ENCODE measurements at places on chromosomes 2 and 18.
A peak's percentile ranks its signal among the peaks of the same experiment; 100 is the strongest.

DNA sequence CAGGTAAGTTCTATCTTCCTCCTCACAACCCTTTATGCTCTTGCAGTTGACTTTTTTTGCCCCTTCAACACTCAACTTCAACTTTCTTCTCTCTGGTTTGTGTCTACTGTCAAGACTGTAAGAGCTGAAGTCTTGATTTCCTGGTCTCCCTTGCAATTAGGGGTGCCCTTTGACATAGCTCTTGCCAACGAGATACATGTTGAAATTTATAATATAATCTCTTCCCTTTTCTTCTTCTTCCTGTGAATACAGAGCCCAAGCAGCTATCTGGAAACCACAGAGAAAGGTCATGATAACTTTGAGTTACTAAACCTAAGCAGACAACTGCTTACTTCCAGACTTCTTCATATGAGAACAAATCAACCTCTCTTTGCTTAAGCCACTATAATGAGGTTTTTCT, 163.5 kb downstream of the MC4R start:
- DNase-seq: no peak

DNA sequence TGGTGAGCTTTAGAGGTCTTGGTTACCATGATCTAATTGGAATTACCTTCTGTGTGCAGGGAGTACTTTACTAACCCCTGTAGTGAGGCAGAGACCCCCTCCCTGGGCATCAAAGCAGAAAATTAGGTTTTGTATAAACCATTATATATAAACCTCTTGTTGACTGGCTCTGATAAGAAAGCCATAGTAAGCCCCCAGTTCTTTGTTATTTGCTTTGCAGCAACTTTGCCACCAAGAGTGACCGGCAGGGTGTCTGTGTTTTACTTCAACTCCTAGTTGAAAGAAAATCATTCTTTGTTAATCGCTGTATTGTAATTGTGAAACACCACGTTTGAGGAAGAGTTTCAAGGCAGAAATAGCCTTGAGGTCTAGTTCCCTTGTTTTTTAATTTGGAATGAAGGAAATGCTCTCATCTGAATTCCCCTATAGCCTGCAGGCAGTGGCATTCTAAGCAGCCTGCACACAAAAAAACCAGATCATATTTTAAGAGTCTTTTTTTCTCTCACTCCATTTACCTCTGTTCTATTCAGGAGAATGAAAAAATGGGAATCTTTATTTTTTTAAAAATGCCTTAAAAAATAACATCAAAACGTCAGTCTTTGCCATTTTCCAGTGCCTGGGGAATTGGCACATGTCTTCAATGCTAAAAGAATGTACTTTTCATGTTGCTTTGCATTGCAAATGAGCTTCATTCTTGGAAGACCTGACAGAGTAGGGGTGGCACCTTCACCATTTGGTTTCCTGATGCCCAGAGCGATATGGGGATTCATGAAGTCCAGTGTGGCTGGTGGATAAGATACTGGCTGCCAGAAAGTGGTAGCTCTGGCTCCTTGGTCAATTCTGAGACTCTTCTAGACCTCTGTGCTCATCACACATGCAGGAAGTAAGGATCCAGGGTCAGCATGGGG, 338.1 kb downstream of the SLC4A3 start:
- no peak for DNase-seq

DNA sequence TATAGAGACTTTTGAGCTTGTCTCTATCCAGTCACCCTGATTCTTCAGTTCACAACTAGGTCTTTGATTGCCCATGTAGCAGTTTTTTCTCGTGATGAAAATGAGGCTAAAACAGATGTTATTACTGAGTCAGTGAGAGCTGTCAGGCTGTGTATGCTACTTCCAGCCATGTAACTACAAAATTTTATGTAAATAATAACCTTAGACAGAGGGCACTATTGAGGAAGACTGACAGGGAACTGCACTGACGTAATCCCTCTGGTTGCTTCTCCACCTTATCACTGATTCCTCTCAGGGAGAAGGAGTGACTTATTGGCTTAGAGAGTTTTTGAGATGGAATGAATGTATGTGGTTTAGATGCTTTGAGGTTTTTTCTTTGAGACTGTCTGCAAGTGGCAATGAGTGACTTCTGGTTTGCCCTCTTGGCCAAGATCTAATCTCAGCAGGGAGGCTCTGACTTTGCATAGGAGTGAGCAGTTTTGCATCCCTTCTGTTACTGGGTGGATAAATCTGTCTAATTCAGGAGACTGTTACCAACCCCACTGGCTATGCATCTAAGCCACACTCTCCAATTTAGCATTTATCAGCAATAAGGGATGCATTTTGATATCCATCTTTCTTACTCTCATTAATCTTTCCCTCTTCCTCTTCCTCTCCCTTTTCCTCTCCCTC, 555.2 kb upstream of the FANCL start:
- no peak for DNase-seq

GRCh38 chr2:105545730-105546627, 147.1 kb upstream of the FHL2 start:
- DNase-seq: peak; percentile 55

GRCh38 chr18:49733321-49733720, 80.0 kb downstream of the ACAA2 start:
- DNase-seq: no peak

DNA sequence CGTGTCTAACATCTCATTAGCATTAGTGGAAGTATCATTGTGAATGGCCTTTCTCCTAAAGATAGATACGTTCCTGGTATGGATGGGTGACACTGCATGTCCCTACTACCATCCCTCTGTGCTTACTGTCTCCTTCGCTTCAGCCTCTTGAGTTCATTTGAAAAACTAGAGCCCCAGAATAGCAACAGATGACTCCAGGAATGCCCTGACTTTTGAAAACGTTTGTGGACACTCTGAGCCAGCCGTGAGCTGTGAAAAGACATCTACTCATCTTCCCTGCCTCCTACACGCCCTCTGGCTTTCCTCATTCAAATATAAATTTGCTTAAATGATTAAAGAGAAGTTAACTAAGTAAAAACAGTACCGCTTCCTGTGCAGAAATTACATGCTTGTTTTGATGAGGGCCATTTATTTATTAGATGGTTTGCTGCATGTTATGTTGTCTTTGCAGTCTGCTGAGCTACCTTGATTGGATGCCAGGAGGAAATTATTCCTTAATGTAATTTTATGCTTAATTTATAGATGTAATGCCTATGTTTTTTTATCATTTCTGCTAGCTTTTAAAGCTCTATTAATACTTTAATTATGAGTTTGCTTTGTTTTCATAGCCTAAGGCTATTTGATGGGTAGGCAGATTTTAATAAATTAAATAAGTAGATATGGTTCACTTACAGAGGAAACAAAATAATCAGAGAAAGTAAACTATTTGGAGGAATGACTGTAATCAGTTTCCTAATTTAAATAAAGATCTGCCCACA, 32.1 kb upstream of the MYO3B start:
- no peak for DNase-seq

DNA sequence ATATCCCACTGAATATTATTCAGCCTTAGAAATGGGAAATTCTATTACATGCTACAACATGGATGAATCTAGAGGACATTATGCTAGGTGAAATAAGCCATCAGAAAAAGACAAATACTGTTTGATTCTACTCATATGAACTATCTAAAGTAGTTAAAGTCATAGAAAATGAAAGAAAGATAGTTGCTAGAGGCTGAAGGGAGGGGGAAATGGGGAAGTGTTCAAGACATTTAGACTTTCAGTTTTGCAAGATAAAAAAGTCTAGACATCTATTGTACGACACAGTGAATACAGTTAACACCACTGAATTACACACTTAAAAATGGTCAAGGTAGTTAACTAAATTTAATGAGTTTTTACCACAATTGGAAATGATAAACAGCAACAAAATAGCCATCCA, 835.9 kb upstream of the CHAC2 start:
- DNase-seq: no peak

GRCh38 chr2:47751856-47752414, 31.0 kb upstream of the MSH6 start:
- DNase-seq: no peak

DNA sequence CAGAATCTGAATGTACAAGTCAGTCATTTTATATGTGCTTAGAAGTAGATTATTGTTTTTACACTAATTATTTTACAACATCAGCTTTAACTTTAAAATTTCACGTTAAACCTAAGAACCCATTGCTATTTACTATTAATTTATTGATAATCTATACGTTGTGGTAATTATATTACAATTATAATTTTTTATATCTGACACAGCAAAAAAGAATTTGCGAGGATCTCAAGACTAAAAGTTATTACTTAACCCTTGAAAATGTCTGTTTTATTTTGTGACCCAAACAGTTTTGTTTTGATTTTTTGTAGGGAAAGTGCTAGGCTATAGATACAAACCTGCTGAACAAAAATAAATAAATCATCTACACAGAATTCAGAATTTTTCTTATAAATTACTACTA, 30.3 kb downstream of the BAZ2B start:
- no peak for DNase-seq

DNA sequence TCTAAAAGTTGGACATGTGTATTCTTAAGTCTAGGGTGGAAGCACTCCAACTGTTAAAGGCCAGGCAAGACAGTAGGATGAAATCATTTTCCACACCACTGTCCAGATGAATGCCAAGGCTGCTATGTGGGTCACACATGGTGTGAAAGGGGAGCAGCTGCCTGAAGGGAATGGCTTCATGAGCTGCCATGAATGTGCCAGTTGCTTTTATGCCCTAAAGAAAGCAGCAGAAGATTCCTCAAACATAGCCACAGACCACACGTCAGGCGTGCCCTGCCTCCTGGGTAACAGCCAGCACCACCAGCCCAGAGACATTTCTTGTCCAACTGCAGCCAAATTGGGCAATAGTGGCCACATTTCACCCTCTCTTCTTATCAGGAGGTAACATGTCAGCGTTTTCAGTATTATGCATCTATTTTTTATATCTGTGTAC, 130.2 kb downstream of the MTCL1 start:
- no peak for DNase-seq

- no peak for DNase-seq
Observed at GRCh38 chr2:176082824-176083751, 674 bp downstream of the EVX2 start.

DNA sequence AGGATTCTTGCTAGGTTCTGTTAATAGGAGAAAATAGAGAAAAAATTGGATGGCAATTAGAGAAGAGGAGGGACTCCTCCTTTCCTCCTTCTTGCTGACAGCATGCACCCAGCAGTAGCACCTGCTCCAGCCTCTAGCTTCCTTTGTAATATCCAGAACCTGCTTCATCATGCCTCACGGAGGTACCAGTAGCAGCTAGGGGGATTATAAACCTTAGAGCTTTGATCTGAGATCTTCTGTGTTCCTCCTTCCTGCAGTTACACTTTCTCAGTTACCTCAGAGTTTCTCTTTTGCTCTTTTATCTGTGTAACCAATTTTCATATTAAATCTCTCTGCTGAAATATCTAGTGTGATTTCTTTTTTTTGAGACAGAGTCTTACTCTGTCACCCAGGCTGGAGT, 16.6 kb downstream of the DPP4 start:
- DNase-seq: no peak

GRCh38 chr2:143603846-143604565, 474.8 kb downstream of the ARHGAP15 start:
- no peak for DNase-seq

GRCh38 chr18:24369426-24369825, 28.2 kb downstream of the OSBPL1A start:
- no peak for DNase-seq

- no peak for DNase-seq
Observed at GRCh38 chr18:13453714-13454113, 235.2 kb downstream of the LDLRAD4 start.

DNA sequence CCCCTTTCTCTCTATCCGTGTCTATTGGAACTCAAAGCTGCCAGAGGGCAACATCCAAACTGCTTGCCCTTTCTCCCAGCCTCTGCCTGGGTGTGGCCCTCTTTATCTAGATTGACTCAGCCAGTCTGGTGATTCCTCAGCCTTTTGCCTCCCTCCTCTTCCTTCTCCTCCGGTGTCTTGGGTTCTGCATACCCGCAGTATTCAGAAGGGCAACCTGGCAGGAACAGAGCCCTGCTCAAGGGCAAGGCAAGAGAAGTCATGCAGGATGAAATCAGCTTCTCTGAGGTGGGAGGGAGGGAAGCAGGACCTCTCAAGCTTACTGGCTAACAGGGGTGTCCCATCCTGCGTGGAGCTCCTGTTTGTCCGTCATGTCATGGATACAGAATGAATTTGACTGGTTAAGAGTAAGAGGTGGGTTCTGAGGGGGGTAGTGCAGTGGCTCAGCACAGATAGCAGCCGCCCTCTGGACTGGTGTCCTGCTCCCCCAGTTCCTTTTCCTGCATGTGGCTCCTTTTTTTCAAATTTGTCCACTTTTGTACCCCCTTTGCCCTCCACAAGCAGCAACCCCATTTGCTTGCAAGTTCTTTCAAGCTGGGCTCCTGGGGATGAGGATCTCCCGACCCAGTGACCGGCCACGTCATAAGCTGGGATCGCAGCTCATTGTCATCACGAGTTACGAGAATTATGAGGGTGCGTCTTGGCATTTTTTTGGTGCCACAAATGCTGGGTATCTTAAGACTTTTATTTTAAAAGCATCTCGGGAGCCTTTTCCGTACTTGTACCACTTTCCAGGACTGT, 154.1 kb downstream of the FHOD3 start:
- no peak for DNase-seq

- no peak for DNase-seq
Observed at GRCh38 chr18:7447318-7448028, 119.6 kb upstream of the PTPRM start.

DNA sequence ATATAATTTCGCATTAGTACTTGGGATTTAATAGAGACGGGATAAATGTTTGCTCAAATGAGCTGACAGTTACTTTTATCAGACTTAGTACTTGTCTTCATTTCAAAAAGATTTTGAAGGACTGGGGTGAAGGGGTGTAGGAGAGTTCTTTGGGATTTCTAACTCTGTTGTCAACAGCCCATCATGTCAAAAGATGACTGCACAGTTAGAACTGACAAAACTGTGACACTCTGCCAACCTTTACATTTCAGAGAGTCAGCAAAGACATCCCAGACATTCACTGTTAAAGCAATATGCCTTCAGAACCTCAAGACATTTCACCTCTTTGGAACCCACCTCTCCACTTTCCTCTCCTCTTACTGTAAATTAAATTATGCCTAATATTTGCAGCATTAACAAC, 285.4 kb upstream of the SPHKAP start:
- DNase-seq: no peak

GRCh38 chr2:206211657-206212255, 52.1 kb downstream of the EEF1B2 start:
- no peak for DNase-seq

GRCh38 chr2:45992021-45992740, 305.0 kb upstream of the EPAS1 start:
- DNase-seq: no peak

DNA sequence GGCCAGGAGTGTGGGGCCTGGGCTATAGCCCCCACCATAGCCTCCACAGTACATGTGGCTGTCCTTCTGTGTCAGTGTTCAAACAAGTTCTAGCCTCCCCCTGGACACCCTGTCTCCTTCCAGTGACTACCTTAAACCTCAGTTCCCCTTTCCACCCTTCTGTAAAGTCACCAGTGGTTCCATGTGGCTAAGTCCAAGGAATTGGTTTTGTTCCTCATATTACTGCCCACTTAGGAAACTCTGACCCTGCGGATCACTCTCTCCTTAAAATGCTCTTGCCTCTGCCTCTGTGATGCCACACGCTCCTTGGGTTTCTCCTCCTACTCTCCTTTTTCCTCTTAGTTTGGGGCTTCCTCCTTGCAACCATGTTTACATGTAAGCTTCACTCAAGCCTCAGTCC, 27.8 kb upstream of the REL start:
- DNase-seq: no peak

GRCh38 chr2:130373808-130374365, 18.0 kb downstream of the PTPN18 start:
- DNase-seq: no peak
